ENCODE measurements at places on chromosomes 11 and 22.
A peak's percentile ranks its signal among the peaks of the same experiment; 100 is the strongest.

DNA sequence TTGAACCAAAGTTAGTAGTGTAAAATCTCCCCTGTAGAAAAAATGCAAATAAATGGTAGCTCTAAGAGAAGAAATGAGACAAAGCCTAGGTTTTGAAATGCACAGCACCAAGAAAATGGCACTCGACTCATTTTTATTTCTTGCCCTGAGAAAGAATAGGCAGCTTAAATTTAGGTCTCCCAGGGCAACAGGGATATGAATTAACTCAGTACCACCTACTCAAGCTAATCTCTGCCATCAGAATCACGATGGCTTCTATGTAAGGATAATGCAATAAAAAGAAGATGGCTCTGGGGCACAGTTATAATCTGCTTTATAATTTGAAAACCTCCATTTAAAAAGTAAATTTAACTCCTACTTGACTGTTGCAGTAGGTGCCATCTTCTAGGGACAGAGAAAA, 1784.3 kb downstream of the LRRC4C start:
- DNase-seq: no peak

- DNase-seq: no peak
Measured at GRCh38 chr11:28835317-28835716, 727.1 kb downstream of the METTL15 start.

DNA sequence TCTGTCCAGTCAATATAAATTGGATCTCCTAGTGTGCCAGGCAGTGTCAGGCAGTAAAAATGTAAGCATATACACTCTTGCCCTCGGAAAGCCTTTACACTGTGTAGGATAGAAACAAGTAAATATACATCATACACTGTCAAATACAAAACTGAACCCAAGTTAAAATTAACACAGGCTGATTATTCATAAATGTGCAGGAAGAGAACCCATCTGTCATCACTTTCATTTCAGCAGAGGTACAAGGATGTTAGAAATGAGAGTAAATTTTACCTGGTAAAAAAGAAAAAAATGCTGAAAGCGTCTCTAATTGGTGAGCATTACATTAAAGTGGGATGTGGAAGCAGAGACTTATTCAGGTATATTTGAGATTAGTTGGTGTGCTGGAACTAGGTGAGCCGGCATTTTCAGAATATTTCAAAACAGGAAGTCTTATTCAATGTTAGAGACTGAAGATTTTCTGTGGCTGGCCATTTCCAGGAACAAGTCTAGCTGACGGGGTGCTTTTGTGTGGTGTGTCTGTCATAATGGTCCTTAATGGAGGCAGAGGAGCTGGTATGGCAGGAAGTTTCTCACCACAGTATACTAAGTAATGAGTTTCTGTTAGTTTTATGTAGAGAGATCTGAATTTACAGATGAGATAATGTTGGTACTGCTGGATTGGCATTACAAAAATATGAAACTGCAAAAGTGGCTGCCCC, 192.6 kb downstream of the CASP12 start:
- peak; percentile 43 for DNase-seq

GRCh38 chr11:94011478-94011877, 9.7 kb upstream of the HEPHL1 start:
- no peak for DNase-seq

- DNase-seq: no peak
Measured at GRCh38 chr11:1936072-1936780, 10.9 kb upstream of the MRPL23 start.

DNA sequence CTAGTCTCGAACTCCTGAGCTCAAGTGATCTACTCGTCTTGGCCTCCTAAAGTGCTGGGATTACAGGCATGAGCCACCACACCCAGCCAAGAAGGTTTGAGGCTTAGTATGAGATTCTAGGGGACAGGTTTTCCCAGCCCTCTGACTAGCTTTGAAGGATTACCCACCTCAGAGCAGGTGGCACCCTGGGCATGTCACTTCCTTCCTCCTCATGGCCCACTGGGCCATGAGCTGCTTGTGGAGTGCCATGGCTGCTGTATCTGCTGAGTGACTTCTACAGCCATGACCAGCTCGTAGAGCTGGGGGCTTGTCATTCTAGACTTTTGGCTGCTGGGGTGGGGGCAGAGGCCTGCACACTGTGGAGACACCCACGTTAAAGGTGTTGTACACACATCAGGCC, 25.1 kb downstream of the TOM1 start:
- DNase-seq: no peak

DNA sequence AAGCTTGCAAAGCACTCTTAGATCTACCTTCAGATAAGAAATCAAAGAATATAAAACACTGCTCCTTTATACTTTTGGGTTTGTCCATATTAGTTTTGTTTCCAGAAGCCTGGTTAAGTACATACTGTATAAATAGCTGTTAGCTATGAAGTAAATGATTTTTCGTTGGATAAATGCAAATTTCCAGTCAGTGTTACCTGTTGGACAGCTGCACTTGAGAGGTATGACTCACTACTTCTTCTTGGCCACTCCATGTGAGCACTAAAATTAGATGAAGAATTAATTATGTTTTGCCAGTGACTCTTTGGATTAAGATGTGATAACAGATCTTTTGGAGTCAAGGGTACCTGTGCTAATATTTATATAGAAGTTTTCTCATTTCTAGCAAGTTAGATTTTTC, 9.5 kb upstream of the TSG101 start:
- DNase-seq: no peak

GRCh38 chr11:117671370-117671769, 125.6 kb downstream of the DSCAML1 start:
- no peak for DNase-seq

DNA sequence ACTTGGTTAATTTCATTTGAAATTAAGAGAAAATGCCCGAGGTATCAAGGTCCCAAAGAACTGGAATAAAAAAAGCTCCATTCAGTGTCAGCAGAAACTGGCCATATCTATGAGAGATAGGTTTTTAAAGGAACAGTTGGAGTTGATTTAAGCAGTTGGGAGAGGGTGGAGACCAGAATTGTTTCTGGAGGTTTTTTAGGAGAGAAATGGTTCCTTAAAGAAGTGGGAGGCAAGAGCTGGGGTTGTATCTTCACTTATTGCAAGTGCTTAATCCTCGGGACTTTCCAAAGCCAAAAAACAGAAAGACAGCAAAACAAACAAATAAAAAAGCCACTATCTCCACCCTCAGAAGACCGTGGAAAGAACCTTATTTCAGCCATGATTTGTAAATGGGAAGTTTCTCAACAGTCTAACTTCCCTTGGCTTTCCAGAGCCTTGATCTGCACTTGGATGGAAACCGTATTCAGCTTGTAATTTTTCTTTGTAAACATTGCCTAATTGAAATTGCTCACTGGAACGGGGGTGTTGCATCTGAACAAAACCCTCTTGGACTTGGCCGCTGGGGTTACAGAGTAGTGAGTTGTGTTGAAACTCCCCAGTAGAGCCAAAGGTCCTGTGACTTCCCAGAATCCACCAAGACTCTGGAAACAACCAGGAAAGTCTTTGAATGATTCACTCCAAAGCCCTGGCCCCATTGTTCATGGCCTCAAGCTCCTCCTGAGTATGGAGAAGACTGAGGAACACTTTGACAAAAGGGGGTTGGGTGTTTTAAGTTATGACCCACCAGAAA, 115.6 kb downstream of the SLC1A2 start:
- no peak for DNase-seq

DNA sequence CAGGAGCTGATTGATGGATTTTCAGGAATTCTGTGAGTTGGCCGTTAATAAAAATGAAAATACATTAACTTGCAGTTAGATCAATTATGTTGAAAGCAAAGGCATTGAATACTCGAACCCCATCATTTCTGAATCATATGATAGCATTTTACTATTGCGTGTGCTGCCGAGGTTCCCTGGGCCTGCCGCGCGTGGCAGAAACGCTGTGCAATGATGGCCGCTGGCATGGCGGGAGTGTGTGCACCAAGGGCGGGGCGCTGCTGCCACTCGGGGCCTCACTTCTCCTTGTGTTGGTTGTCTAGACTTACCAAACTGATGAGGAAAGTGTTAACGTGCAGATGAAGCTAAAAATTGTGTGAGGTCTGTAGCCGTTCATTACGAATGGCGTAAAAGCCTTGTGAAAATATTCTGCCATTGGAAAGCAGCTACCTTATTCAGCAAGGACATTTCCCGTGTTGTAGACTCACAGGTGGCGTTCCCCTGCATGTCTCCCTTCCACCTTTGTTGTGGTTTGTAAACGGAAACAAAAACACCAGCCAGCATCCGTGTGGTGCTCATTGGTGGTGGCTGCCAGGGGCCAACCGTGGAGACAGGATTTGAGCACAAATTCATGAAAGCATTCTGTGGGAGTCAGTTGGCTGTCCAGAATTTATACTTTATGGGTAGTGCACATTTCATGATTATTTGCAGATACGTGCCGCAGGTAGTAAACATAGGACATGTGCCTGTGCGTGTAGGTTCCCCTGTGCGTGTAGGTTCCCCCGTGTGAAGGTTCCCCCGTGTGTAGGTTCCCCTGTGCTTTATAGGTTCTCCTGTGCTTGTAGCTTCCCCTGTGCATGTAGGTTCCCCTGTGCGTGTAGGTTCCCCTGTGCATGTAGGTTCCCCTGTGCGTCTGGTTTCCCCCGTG, 5.9 kb upstream of the GRAMD4 start:
- peak; percentile 62 for DNase-seq
